Naive thymus-derived CD4-positive, alpha-beta T cell (primary cell): ENCODE measurements at places on chromosomes 3 and 15. TPM values are rescaled to one million over a fixed set of nuclear protein-coding genes. Genes with fewer than 3 reads are reported as not detected.

Gene FSD2
- polyA plus RNA-seq, result not detected

DNA sequence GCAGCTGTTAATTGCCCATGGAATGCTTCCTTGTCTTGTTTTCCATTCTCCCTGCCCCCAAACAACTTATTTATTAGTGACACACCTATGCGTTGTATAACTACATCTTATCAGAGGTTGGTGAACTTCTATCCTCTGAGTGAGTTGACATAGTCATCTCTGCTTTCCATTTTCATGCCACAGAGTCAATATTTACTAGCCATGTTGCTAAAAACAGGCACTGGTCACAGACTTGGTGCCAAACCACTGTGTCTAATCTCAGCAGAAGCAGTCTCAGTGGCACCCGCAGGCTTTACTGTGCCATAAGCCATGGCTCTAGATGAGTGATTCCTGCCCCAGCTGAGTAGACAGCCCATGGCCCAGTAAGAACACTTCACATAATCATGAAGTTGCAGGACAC lies 26.5 kb downstream of the DAPK2 start:
- DNase-seq, result no peak

DNA sequence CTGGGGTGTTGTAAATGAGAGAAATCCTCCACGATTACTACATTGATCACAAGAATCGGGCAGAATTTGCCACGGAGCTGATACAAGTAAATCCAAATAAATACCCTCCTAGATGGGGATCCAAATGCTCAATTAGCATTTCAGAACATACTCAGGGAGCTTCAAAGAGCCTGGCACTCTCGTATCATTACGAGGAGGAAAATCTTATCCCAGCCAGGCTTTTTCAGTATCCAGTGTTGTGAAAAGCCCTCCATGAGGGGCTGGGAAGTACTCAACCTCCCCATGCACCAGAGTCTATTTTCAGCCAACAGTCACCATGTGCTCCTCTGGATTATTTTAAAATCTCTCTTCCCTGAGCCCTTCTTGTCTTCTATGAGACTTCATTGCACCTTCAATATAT lies 122.6 kb upstream of the ARRDC4 start:
- DNase-seq, result no peak

DNA sequence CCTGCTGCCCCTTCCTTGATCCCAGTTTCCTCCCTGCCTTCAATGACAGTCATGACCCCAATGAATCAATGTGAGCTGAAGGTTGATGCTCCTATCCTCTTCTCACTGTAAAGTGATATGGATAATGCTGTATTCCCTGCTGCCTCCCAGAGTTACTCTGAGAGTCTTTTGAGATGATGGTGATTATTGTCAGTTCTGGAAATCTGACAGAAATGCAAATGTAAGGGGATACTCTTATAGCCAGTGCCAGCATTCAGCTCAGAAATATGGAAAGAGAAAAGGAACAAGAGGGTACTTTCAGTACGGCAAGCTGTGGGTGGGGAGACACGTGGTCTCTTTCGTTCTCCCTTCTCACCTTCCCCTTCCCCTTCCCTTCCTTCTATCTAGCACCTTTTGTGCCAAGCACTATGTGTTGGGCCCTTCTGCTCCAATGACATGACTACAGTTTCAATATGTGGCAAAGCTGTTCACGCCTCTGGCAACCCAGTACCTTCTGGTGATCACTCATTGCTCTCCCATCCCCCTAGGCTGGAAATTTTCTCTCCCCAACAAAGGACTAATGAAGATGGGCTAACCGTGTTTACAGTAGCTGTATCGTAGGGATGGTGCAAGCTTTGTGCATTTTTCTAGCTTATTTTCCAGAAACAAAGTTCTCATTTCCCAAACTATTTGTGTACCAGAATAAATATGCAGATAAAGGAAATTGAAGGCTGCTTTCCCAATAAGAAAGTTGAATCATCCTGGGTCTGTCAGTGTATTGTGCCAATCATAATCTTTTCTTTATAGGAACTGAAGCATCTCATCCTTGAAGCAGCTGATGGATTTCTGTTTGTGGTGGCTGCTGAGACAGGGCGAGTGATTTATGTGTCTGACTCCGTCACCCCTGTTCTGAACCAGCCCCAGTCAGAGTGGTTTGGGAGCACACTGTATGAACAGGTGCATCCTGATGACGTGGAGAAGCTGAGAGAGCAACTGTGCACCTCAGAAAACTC lies 70.3 kb downstream of the ARNT2 start:
- no peak for DNase-seq

Gene DPPA2
- polyA plus RNA-seq, result not detected

DNA sequence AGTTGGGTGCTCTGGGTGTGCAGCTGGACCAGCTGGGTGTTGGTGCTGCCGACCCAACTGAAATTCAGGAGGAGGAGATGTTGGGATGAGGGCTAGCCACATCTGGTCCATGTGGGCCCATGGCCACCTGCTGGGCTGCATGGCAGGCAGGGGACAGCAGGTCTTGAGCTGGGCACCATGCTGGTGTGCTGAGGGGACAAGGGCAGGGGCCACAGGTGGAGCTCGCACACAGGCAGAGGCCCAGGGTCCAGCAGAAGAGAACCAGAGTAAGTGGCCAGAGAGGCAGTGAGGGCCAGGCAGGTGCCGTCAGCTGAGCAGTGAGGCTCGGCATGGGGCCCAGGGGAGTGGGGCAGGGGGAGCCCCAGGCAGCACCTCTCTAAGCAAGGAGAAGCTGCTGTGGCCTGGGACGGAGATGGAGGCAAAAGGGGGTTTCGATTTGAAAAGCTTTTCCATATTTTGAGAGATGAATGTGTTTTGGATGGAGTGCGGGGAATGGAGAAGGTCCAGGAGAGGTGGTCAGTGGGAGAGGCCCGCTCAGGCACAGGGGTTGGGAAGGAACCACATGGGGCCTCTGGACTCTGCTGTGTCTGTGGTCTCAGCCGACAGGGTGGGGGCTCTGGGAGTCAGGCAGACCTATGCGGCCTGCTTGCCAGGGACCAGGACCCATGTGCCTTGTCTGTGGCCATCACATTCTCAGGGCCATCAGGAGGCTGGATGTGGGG lies 30.5 kb upstream of the PLXNA1 start:
- no peak for DNase-seq

Gene TMEM207
- not detected for polyA plus RNA-seq

Gene XIRP1
- not detected for polyA plus RNA-seq

DNA sequence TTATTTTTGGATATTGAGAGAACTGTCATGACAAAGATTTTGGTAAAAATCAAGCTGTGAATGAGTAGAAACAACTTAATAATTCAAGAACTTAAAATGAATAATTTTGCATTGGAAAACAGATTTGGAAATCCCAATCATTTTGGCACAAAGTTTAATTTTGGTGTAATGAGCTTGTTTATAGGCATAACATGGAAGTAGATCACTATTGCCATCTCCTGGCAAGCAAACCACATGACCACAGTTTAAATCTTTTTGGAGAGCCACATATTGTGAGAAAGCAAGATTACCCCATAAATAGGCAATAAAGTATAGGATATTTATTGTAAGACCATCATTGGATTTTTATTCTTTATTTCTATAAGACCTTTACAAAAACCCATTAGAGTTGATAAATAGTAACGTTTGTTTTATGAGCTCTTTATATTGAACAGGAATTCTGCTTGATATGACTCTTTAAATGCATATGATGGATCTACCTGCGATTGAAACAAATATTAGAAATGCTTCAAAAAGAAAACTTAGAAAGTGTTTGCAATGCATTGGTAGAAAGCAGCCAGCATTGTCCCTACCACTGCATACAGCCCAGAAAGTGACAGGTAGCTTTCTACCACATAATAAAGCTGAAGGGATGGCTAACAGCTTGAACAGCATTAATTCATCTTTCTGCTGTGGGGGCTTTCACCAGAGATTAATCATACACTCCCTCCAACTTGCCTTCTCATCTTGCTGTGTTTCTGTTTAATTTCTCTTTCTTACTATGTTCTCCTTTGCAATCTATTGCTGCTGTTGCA lies 766.8 kb downstream of the TBL1XR1 start:
- DNase-seq, result no peak

Gene POC1A
- 1.8 TPM for polyA plus RNA-seq

DNA sequence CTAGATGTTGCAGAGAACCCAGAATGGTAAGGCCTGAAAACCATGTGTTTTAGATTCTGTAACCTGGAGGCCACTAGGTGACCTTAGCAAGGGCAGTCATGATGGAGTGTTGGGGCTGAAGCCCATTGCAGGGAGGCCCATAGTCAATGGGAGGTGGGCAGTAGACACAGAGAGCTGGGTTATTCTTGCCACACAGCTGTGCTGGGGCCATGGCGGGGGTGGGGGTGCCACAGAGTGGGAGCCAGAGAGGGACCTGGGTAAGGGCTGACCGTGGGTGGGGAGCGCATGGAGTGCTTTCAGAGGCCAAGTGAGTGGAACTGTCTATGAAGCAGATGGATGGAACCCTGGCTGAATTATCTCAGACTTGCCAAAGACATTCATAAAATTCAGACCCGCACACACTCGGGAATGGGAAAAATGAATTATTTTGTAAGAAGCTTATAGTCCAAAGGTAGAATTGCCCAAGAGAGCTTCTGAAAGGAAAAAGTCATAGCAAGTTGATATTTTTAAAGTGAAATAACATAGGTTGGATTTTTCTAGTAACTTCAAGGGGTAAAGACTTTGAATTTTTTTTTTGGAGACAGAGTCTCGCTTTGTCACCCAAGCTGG lies 53.9 kb downstream of the SMAD3 start:
- no peak for DNase-seq

DNA sequence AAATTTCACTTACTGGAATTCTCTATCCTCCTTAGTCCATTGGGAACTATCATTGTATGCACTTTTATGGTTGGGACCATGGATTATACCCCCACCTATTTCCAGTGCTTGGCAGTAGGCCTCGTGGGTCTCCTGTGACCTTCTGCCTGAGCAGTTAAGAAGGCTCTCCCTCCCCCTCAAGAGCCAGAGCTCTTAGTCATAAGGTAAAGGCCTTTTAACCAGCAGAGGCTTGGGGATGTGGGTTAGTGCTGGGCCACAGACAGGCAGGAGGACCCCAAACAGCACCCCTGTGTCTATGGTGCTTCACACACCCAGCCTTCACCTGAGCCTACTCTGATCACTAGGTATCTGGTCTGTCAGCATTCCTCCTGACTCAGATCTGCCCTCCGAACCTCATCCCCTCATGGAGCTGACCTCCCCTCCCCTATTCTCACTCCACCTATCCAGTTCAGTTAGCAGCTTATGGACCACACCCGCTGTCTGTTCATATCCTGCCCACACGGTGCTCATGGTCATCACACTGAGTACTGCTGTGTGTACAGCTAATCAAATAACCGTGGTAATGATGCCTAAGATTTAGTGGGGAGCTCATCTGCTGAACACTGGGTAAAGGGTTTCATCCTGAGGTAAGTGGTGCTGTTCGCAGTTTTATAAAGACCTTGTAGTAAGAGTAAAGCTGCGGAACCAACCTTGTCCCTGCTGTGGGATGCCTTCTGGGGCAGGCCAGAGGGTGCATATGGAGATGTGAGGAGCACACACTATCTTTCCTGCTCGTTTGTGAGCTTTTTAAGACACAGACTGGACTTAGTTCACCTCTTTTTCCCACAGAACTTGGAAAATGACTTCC lies 40.9 kb downstream of the KLHL18 start:
- no peak for DNase-seq

DNA sequence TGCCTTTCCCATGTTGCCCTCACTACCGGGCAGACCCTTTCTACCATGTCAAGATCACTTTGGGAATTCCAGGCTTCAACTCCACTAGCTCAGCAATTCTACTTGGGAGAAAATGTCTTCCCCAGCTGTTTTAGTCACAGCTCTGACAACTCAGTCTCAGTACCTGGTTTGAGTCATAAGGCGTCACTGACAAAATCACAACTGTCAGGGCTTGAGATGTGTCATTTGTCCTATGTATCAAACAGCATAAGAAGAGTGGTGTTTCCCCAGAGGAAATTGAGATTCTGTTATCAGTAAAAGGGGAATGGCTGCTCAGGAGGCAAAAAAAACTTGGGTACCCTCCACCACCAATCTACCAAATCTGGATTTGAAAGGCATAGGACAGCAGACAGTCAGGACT lies 594.9 kb upstream of the SUCLG2 start:
- no peak for DNase-seq

Gene ACKR4
- not detected for polyA plus RNA-seq

DNA sequence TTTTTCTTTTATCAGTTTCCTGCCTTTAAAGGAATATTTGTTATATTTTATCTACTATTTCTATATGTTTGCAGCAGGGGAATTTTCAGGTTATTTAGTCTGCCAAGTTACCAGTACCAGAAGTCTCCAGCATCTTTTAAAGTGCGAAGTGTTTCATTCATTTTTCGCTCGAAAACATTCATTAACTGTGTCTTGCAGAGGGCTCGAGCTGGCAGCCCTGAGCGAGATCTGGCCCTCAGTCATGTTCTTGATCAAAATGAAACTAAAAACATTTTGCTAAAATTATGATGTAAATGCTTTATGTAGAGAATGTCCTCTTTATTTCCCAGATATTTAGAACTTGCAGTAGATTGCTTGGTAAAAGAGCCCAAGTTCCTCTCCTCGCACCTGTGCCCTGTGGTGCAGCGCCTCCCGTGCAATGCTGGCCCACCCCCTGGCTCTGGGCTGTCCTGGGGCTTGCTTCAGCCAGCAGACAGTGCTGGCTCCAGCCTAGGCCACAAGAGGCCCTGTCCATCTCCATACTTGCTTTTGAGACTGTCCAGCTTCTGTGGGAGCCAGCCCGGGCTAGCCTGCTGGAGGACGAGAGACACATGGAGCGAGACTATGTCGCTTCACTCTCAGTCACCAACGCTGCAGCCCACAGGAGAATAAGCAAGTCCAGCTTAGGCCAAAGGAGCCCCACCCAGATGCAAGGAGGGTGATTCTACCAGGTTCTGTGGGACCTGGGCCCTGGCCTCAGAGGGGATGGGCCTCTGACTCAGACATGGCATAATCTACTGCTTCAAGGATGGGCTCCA lies 71.9 kb upstream of the PRR23E start:
- no peak for DNase-seq

- no peak for DNase-seq
Observed at GRCh38 chr3:144480416-144480919, 508.8 kb downstream of the DIPK2A start.

GRCh38 chr3:58404396-58404795 lies 29.2 kb downstream of the PDHB start:
- DNase-seq, result no peak

GRCh38 chr3:179788996-179789395 lies 136.2 kb downstream of the USP13 start:
- no peak for DNase-seq

Gene TUSC7
- not detected for polyA plus RNA-seq

GRCh38 chr15:25342629-25343028 lies 96.2 kb downstream of the UBE3A start:
- DNase-seq, result no peak

Gene RHO
- polyA plus RNA-seq, result not detected

DNA sequence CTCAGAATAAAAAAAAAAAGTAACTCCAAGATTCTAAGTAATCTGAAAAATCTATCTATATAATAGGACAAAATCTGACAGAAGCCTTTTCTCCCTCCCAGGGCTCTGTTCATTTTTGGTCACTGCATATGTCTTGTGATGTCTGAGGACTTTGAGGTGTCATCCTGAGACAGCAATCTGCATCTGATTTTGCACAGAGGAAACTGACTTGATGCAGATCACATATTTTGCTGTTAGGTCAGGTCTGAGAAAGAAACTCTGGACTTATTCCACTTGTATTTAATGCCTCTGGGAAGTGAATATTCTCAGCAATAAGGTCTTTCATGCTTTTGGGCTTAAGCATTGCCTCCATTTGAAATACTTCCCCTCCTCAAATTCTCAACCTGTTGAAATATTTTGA lies 295.2 kb upstream of the THBS1 start:
- DNase-seq, result no peak

Gene FBXW12
- not detected for polyA plus RNA-seq
